ENCODE measurements at places on chromosomes 5 and 9. TPM values are rescaled to one million over a fixed set of nuclear protein-coding genes. Genes with fewer than 3 reads are reported as not detected.

Gene LURAP1L
- total RNA-seq: 2.6 TPM

GRCh38 chr5:133667217-133667616, 54.9 kb upstream of the FSTL4 start:
- no peak for ATAC-seq

GRCh38 chr5:136054142-136055019, 25.6 kb downstream of the TGFBI start:
- no peak for ATAC-seq

Gene DOCK2
- 2.2 TPM for total RNA-seq

- ATAC-seq: no peak
These were observed 801.2 kb downstream of the MAT2B start for GRCh38 chr5:164306662-164307061.

Gene TNFSF15
- total RNA-seq: 1.7 TPM

Gene RASEF
- total RNA-seq: 8.1 TPM

Gene PCDHGA3
- 0.76 TPM for total RNA-seq

- no peak for ATAC-seq
These were observed 29.3 kb upstream of the PHYKPL start for GRCh38 chr5:178261666-178262600.

DNA sequence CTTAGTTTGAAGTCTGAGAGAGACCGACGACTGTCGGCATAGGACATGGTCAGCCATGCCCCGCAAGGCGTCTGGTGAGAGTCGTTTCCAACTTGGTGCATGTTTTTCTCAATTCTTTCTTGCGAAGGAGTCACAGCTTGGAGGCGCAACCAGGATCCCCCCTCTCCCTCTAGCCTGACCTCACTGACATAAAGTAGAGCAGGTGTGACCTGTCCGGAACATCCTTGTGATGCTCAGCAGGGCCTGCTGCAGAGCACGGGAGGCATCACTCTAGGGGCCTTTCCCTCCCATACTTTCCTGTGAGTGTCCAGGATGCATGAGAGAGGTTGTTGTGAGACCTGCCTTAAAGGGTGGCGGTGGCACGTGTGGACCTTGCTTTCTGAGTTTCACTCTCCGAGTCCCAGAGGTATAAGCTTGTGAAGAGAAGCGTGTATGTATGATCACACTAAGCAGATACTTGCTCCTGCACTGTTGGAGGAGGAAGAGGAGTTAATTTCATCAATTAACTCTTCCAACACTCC, 5.0 kb downstream of the TENT4A start:
- no peak for ATAC-seq

Gene SLC6A19
- total RNA-seq: not detected

Gene PRR7
- 4.3 TPM for total RNA-seq

Gene SLC46A2
- total RNA-seq: 0.44 TPM

- ATAC-seq: no peak
These were observed 95.6 kb downstream of the ADAMTS16 start for GRCh38 chr5:5235685-5236084.

Gene PPIP5K2
- total RNA-seq: 26.7 TPM

DNA sequence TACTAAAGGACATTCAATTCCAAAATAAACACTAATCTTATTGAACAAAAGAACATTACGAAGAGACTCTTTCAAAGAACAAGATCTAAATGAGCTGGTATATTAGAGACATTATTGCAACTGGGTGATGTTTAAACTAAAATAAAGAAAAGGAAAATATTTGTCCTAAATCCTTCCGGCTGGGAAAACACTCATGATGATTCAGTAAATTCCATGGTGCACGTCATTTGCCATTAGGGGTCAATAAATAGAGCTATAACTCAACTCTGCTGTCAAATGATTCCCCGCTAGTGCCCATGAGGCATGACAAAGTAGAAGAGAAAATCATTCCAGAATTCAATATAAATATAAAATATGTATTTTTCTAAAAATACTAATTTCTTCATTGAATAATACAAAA, 565.5 kb upstream of the TUSC1 start:
- no peak for ATAC-seq

- ATAC-seq: peak; percentile 97
These were observed 35.5 kb downstream of the PIP5K1B start for GRCh38 chr9:68740561-68740960.

- ATAC-seq: no peak
These were observed 651.6 kb upstream of the RORB start for GRCh38 chr9:73845539-73845938.

DNA sequence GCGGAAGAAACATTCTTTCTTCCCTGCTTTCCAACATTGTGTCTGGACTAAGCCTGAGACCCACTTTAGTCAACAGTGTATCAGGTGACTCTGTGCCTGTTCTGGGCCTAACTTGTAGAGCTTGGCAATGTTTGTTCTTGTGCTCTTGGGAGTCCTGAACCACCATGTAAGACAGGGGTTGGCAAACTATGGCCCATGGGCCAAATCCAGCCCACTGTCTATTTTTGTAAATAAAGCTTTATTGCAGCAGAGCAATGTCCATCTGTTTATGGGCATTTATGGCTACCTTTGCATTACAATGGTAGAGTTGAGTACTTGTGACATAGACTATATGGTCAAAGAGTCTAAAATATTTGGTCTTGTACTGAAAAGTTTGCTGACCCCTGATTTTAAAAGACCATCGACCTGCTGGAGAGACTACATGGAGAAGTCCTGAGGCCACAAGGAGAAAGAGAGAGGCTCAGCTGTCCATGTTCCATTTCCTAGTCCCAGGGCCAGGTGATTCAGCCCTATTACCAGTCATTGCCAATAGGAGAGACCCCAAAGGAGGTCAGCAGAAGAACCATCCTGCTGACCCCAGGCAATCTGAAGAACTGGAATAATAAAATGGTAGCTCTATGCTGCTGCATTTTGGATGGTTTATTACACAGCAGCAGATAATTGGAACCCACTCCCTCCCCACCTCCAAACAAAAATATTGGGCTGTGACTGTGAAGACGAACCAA, 211.3 kb downstream of the AUH start:
- no peak for ATAC-seq

GRCh38 chr5:168047043-168047668, 244.3 kb upstream of the WWC1 start:
- peak; percentile 78 for ATAC-seq

Gene DUSP1
- 101 TPM for total RNA-seq

DNA sequence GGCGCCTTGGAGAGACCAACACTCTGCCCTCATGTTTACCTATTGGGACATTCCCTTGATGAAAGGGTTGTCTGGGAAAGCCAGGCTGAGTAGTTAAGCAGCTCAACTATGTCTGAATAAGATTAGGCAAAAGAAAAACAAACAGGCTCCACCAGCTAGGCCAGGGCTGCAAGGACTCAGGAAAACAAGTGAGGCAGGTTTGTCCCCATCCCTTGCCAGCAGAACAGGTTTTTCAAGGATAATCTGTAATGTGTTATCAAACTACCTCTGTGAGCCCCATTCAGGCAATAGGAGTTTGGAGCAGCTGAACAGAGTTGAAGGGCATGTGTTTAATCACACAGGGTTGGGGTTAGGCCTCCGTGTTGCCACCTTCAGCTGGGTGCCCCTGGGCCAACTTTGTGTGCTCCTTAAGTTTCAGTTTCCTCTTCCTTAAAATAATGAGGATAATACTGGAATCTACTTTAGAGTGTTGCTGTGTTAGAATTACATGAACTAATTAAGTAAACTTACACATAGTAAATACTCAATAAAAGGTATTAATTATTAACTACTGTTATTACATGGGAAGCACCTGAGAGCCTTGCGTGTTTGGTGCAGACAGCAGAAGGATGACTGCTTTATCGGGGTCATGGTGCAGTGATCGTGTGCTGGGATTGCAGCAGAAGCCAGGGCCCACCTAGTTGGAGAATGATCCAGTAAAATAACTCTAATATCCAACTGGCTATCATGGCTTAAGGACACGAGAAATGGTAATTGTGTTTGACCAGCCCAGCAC, 72.1 kb upstream of the ATP10B start:
- peak; percentile 93 for ATAC-seq

Gene GDF9
- 0.36 TPM for total RNA-seq

Gene GRXCR2
- total RNA-seq: not detected

- ATAC-seq: peak; percentile 18
These were observed 17.9 kb downstream of the ADGRD2 start for GRCh38 chr9:124468061-124468740.

GRCh38 chr9:68540712-68541535, at the start of gene TMEM252:
TMEM252 (minus strand) TSS chr9:68540883; CDS start chr9:68540814, 69 bp downstream.
- no peak for ATAC-seq

DNA sequence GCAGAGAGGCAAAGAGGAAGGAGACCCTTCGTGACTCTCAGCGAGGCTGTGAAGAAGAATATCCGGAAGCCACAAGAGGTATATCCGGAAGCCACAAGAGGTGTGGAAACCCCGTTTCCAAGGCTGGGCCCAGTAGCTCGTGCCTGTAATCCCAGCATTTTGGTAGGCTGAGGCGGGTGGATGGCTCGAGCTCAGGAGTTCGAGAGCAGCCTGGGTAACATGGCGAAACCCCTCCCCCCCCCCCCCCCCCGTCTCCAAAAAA, 612 bp upstream of the BBLN start:
- ATAC-seq: peak; percentile 2

Gene CLK4
- total RNA-seq: 10.4 TPM

DNA sequence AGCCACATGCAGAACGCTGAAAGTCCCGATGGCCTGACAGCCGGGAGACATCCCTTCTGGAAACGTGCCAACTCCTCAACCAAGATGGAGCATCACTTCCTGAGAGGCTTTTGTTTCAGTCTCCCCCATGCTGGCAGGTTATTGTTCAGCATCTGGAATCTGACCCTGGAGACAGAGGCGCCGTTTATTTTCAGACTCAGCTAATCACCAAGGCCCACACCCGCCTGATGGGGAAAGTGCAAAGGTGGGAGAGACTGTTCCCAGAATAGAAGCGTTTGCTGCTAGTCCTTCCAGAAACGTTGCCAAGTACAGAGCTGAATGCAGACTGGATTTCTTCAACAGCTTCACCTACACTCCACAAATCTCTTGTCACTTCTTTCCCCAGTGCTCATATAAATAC, 41.8 kb upstream of the S1PR3 start:
- ATAC-seq: no peak

Gene SAXO1
- not detected for total RNA-seq

Gene WNK2
- 0.92 TPM for total RNA-seq

- no peak for ATAC-seq
These were observed 75.3 kb upstream of the PJA2 start for GRCh38 chr5:109485030-109485429.

Gene RNF130
- total RNA-seq: 13.7 TPM

Gene ZBTB43
- 12.8 TPM for total RNA-seq

GRCh38 chr9:114037249-114037648, 40.9 kb downstream of the AMBP start:
- ATAC-seq: no peak

Gene GLDC
- total RNA-seq: 28.3 TPM

GRCh38 chr5:27381686-27382085, 343.3 kb upstream of the CDH9 start:
- ATAC-seq: no peak

Gene NPR3
- total RNA-seq: 12.6 TPM

DNA sequence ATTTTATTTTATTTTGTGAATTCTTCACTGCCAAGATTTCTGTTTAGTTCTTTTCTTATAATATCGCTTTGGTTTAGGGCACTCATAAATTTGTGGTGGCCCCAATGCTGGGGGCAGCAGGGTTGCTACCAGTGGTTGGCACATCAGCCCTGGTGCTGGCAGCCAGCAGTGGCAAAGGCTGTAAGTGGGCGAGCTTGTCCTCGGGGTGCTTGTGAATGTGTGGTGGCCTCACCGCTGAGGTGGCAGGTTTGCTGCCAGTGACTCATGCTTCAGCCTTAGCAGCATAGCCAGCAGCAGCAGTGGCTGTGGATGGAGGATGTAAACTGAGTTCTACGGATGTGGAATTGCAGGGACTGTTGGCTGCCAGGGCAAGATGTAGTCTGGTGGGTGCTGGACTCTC, 262.9 kb upstream of the DMAC1 start:
- no peak for ATAC-seq

DNA sequence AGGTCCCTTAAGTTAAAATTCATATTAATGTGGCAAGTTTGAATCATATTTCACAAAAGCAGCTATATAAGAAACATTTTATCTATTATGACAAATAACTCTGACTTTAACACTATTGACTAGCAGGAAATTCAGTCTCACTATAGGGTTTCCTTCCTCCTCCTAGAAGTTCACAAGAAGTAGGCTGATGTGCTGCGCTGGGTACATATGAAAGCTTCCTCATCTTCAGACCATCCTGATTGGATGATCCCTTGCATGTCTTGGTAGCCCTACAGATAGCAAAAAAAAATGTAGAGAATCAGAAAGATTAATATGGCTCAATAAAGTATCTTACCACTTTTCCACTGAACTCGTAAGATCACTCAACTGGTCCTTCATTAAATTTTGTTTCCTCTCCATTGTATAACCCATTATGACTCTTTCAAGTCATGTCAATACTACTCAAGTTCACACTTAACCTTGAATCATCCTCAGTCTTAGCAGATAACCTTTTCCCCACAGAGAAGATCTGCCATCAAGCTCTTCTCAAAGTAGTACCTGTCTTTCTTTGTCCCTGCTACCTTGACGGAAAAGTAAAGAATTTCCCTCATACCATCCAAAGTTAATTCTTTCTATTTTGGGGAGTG, 11.5 kb upstream of the PSIP1 start:
- ATAC-seq: no peak

DNA sequence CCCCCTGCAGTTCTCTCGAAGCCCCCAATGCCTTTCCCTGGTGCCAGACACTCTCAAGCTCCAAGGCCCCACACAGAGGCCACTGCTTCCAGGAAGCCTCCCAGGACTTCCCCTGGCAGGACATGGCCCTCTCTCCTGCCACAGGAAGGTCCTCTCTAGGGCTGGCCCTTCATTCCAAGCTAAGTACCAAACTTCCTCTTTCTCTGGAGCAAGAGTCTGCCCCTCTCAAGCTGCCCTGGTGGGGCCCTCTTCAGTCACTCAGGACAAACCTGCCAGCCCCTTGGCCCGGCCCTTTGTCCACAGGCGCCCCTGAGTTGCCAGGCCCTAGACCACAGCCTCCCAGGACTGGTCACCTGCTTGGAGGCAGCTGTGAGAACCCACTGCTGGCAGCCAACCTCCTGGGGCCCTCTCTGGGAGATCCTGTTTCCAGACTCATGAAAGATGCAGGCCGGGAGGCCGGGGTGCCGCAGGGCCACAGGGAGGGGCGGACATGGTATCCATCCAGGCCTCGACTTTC, 6.6 kb downstream of the NINJ1 start:
- ATAC-seq: no peak

GRCh38 chr9:89919171-89919681, 314.4 kb downstream of the GADD45G start:
- ATAC-seq: peak; percentile 43

All from esophagus mucosa (tissue), 1 donor.